ENCODE measurements at places on chromosomes 13 and 19. TPM values are rescaled to one million over a fixed set of nuclear protein-coding genes. Genes with fewer than 3 reads are reported as not detected.

The CA11 gene
- total RNA-seq, result 41.4 TPM

The SPIB gene
- 4.7 TPM for total RNA-seq

The COQ8B gene
- total RNA-seq, result 55.6 TPM

The GRIK5 gene
- total RNA-seq, result 66.3 TPM

The ZNF566 gene
- total RNA-seq, result 12.9 TPM

The ZNF579 gene
- 29.7 TPM for total RNA-seq

The OXGR1 gene
- 0.71 TPM for total RNA-seq

The PCDH8 gene
- 1.2 TPM for total RNA-seq

The CEACAM3 gene
- total RNA-seq, result not detected

The GNA15 gene
- 0.44 TPM for total RNA-seq

DNA sequence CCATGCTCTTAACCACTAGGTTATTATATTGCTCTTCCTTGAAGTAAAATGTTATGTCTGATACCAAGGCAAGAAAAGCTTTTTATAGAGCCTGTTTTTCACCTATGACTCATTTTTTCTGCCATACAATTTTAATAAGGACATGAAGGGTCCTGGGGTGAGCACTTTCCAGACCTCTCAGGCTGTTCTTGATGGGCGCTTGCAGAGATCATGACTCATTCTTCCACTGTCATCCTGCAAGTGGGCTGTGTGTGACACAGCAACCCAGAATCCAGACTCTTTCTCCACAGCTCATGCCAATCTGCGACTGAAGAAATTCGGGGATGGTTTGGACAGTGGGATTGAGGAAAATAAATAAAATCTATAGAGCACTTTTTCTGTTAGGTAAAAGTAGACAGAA, 506.7 kb upstream of the NBEA start:
- no peak overlapping the region for H3K27ac ChIP-seq
- DNase-seq, result no peak
- no peaks in the 10 kb centered on the region for H3K27me3 ChIP-seq
- no peaks in the 10 kb centered on the region for H3K4me1 ChIP-seq
- no peaks in the 10 kb centered on the region for H3K36me3 ChIP-seq
- no peak overlapping the region for H3K4me3 ChIP-seq

- H3K4me3 ChIP-seq, result no peak overlapping the region
- no peak overlapping the region for H3K27ac ChIP-seq
- DNase-seq, result no peak
- peaks cover 20% of the 10 kb centered on the region for H3K36me3 ChIP-seq
- peaks cover 9% of the 10 kb centered on the region for H3K4me1 ChIP-seq
- no peaks in the 10 kb centered on the region for H3K27me3 ChIP-seq
Measured at GRCh38 chr13:74388626-74389025, 254.4 kb upstream of the KLF12 start.

DNA sequence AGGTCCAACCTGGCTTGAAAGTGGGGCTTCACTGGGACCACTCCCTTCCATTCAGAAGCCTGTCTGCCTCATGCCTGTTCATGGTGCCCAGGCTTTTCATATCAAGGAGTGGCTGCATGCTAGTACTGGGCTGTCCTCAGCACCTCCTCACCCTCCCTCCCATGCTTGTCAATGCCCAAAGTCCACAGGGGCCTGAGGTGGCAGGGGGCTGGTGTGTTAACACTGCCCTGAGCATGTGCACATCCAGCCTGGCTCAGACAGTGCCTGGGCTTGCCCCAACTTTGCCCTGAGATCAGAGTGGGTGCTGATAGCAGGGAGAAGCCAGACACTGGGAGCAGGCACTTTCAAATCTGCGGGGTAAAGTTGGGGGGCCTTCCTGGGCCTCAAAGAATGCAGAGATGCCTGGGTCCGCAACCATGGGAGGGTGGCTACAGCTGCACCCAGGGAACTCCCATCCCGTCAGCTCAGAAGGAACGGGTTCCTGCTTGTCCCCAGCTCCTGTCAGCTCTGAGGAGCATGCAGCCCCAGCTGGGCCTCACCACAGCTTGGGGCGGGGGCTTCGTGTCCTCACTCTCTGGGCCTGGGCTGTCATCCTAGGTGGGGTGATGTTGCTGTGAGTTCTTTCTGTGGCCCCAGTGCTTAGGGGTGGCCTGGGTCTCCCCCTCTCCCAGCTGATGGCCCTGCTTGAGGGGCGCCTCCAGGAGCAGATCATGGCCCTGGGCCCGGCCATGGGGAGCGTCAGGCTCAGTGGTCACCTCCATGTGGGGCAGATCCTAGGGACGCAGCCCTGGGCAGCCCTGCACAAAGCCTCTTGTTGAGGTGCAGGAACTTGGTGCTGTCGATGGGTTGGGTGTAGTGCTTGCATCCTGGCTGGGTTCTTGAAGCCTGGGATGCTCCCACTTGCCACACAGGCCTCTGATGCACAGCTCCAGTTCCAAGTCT, 830.6 kb upstream of the SLITRK5 start:
- DNase-seq, result no peak
- H3K27ac ChIP-seq, result no peak overlapping the region
- H3K4me1 ChIP-seq, result no peaks in the 10 kb centered on the region
- no peaks in the 10 kb centered on the region for H3K27me3 ChIP-seq
- peaks cover 15% of the 10 kb centered on the region for H3K36me3 ChIP-seq

DNA sequence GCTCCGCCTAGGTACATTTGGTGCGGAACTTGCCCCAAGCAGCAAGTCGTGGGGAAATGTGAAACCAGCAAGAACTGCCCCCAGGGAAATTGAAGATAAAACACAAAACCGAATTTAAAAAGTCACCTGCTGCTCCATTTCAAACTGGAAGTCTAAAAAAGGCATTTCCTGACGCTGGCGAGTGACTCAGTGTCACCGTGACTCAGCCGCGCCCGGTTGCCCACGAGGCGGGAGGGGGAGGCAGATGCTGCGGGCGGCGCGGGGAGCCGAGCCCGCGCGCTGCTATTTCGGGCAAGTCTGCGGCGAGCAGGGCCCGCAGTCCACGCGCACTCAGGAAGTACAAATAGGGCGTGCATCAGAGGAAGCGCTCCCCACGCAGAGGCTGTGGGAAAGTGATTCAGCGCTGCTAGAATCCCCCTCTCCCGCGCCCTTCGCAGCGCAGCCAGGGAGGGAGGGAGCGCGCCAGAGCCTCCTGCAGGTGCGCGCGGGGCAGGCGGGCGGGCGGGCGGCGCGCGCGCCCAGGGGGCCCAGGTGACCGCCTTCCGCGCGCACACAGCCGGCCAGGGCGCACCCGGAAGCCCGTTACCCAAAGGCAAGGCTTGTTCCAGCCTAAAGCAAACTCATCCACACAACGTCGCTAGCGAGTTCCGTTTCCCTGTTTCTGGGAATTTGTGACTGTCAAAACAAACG, 168.8 kb downstream of the COL4A1 start:
- H3K4me3 ChIP-seq, result peak overlapping the region; percentile 87
- H3K27me3 ChIP-seq, result peaks cover 36% of the 10 kb centered on the region
- H3K36me3 ChIP-seq, result no peaks in the 10 kb centered on the region
- peak; percentile 44 for DNase-seq

- DNase-seq, result no peak
- no peaks in the 10 kb centered on the region for H3K4me1 ChIP-seq
- no peaks in the 10 kb centered on the region for H3K27me3 ChIP-seq
- H3K36me3 ChIP-seq, result no peaks in the 10 kb centered on the region
- no peak overlapping the region for H3K4me3 ChIP-seq
Measured at GRCh38 chr13:101308247-101309013, 107.9 kb downstream of the NALCN start.

DNA sequence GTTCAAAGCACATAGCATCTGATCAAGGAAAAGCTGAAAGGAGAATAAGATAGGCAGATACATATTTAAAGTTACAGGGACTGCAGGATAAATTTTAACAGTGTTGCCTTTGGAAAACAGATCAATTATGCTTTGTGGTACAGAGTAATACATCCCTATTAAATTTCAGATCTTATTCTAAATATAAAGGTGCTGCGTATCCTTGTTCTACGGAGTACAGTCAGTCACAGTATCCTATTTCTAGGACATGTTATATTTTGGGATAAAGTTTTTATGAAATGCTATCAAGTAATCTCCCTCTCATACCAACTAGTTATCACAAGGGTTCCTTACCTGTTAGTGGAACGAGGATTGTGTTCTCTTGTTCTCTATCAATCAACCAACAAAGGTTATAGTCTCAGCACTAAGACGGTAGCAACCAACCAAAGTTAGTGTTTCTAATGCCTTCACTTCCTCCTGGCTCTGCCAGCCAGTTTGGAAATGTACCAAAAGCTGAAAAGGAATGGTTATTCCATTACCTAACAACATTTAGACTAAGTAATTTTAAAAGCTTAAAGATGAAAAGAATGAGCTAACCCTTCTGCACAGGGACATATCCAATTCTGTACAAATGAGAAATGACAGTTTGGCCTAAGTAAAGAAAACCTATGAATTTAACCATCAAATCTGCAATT, 35.2 kb downstream of the TSC22D1 start:
- peaks cover 13% of the 10 kb centered on the region for H3K4me1 ChIP-seq
- H3K27ac ChIP-seq, result no peak overlapping the region
- 0 out of 2 replicates have a peak, but pooled peaks cover 6% of the 10 kb centered on the region for H3K36me3 ChIP-seq
- DNase-seq, result no peak
- no peak overlapping the region for H3K4me3 ChIP-seq

- no peak for DNase-seq
- peak overlapping the region; percentile 89 for H3K27ac ChIP-seq
- H3K4me3 ChIP-seq, result peak overlapping the region; percentile 89
Measured at GRCh38 chr19:55641426-55642152, 787 bp downstream of the ZNF580 start.

- H3K27ac ChIP-seq, result peak overlapping the region; percentile 36
- peak overlapping the region; percentile 52 for H3K4me3 ChIP-seq
- H3K4me1 ChIP-seq, result peaks cover 26% of the 10 kb centered on the region
- peaks cover 13% of the 10 kb centered on the region for H3K27me3 ChIP-seq
- peak; percentile 79 for DNase-seq
Measured at GRCh38 chr19:294946-295686, 3.9 kb upstream of the PLPP2 start.

DNA sequence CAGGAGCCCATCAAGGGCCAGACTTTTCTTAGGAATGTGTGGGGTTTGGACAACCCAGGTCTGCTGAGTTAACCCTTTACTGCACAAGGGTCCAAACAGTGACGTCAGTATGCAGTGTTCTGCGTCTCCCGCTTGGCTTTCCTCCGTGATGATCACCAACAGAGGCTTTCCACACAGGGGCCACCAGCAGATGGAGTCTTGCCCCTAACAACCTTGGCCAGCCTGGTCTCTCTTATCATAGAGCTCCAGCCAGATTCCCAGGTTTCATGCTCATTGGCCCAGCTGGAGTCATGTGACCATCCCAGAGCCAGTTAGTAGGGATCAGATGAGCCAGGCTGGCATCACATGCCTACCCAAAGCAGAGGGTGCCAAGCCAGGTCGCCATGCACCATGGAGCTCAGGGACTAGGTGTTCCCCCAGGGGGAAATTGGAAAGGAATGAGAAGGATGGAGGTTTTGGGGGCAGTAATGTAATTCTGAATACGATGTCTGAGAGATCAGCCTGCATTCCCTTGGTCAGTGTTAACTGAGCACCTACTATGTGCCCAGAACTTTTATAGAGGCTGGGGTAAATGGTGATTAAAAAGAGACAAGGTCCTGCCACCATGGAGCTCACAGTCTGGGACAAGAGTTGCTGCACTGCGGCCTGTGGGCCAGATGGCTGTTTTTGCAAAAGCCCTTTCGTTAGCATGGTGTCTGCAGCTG, 61.2 kb downstream of the MYH14 start:
- H3K4me3 ChIP-seq, result no peak overlapping the region
- H3K27ac ChIP-seq, result no peak overlapping the region
- no peak for DNase-seq
- H3K27me3 ChIP-seq, result no peaks in the 10 kb centered on the region

DNA sequence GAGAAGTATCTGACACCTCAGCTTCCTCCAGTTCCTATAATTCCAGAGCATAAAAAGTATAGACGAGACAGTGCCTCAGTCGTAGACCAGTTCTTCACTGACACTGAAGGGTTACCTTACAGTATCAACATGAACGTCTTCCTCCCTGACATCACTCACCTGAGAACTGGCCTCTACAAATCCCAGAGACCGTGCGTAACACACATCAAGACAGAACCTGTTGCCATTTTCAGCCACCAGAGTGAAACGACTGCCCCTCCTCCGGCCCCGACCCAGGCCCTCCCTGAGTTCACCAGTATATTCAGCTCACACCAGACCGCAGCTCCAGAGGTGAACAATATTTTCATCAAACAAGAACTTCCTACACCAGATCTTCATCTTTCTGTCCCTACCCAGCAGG, 3.1 kb downstream of the KLF5 start:
- H3K27ac ChIP-seq, result no peak overlapping the region
- peaks cover 76% of the 10 kb centered on the region for H3K27me3 ChIP-seq
- DNase-seq, result no peak
- H3K4me3 ChIP-seq, result no peak overlapping the region
- H3K36me3 ChIP-seq, result no peaks in the 10 kb centered on the region
- H3K4me1 ChIP-seq, result peaks cover 68% of the 10 kb centered on the region

GRCh38 chr13:35839806-35840205, 291.4 kb downstream of the DCLK1 start:
- no peaks in the 10 kb centered on the region for H3K27me3 ChIP-seq
- H3K4me3 ChIP-seq, result no peak overlapping the region
- H3K36me3 ChIP-seq, result no peaks in the 10 kb centered on the region
- H3K4me1 ChIP-seq, result peaks cover 2% of the 10 kb centered on the region

GRCh38 chr19:40223135-40223822, 3.2 kb downstream of the CCNP start:
- peaks cover 16% of the 10 kb centered on the region for H3K4me1 ChIP-seq
- no peak overlapping the region for H3K27ac ChIP-seq
- peaks cover 69% of the 10 kb centered on the region for H3K27me3 ChIP-seq
- DNase-seq, result peak; percentile 93
- peak overlapping the region; percentile 35 for H3K4me3 ChIP-seq

GRCh38 chr19:12199757-12200419, 37.0 kb downstream of the ZNF136 start:
- H3K27me3 ChIP-seq, result no peaks in the 10 kb centered on the region
- H3K36me3 ChIP-seq, result peaks cover 27% of the 10 kb centered on the region
- DNase-seq, result no peak
- no peak overlapping the region for H3K4me3 ChIP-seq

- no peaks in the 10 kb centered on the region for H3K36me3 ChIP-seq
- H3K4me3 ChIP-seq, result no peak overlapping the region
- no peaks in the 10 kb centered on the region for H3K4me1 ChIP-seq
Measured at GRCh38 chr19:35430409-35431144, 17.5 kb upstream of the FFAR2 start.

GRCh38 chr13:99495466-99496183, 5.6 kb upstream of the TM9SF2 start:
- H3K4me3 ChIP-seq, result no peak overlapping the region
- no peak overlapping the region for H3K27ac ChIP-seq
- peaks cover 15% of the 10 kb centered on the region for H3K27me3 ChIP-seq

Data from WTC11 (cell line).